Frontal cortex (tissue), 4 donors: ENCODE measurements at places on chromosomes 3 and 15. TPM values are rescaled to one million over a fixed set of nuclear protein-coding genes. Genes with fewer than 3 reads are reported as not detected.

GRCh38 chr15:64622410-64623260 lies 152.8 kb downstream of the RBPMS2 start:
- no peak for DNase-seq

Gene ISG20
- total RNA-seq, result not detected

Gene C3orf22
- not detected for total RNA-seq

DNA sequence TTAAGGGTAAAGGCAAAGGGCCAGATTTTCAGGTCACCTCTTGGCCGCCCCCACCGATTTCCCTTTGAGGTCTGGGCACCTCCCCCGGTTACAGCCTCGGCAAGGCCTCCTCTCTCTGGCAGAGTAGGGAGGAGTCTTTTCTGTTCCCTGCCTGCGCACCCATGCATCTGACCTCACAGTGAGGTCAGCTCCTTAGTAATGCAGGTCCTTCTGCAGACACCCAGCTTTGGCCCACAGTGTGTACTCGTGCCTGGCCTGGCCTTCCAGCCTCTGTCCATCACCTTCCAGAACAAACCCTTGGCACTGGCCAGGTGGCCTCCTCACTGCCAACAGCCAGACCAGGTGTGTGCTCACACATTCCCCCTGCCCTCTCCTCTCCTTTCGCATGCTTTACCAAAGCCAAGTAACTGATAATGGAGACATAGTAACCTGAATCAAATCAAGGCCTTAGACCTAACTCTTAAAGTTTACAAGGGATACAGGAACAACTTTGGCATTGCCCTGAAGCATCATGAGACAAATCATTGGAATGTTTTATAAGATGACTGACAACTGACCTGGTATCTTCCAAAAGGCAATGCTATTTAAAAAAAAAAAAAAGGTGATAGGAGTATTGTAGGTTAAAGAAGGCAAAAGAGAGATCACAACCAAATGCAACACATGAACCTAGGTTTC lies 61.3 kb downstream of the CORO2B start:
- no peak for DNase-seq

DNA sequence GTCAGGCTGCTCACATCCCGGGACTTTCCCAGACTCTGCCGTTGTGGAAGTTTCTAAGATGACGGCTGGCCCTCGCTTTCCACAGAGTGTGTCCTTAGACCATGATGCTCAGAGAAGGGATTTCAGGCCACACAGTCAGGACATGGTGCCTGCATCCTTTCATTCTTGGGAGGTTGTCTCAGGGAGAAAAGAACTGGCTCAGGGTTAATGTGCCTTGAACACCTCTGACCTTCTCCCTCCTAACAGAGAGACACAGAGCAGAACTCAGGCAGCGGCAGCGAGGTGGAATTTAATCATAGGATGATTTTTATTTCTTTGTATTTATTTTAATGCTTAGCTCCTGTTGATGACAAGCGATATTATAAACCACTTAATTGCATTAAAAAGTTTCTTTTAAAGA lies 96.9 kb upstream of the ATP2B2 start:
- no peak for DNase-seq

- DNase-seq, result no peak
Observed at GRCh38 chr3:160105907-160106584, 117.4 kb downstream of the IL12A start.

GRCh38 chr3:190076601-190077394 lies 43.9 kb downstream of the P3H2 start:
- no peak for DNase-seq

Gene VGLL3
- total RNA-seq, result 1.2 TPM

DNA sequence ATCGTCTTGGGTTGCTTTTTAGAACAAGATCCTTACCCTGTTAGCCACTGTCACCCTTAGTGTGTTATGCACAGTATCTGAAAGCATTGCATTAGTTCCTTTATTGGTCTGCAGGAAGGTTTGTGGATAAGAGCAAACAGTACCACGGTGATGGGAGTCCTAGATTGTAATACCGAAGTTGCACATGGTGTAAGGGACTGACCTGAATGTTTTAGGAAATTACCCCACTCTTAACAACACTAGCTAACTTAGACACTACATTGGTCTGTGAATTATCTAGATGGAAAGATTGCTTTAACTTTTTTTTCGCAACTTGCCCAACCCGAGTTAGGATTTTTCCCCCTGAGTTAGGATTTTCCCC lies 1.3 kb downstream of the STT3B start:
- DNase-seq, result no peak

- DNase-seq, result no peak
Observed at GRCh38 chr3:86954747-86955146, 36.2 kb downstream of the VGLL3 start.

Gene LSAMP
- total RNA-seq, result 59.9 TPM

GRCh38 chr3:119911748-119912147 lies 129.8 kb downstream of the NR1I2 start:
- DNase-seq, result no peak

Gene TTLL13
- under 0.01 TPM for total RNA-seq

- DNase-seq, result peak; percentile 88
Observed at GRCh38 chr15:22980189-22981050, at the start of gene CYFIP1. Gene CYFIP1 (minus strand): TSS chr15:22980368. CDS start chr15:22947285, 33,083 bp downstream.

- no peak for DNase-seq
Observed at GRCh38 chr15:59657635-59658125, 365 bp upstream of the GTF2A2 start.

Gene PGBD4
- total RNA-seq, result 4.5 TPM

Gene CHRNA7
- 4.5 TPM for total RNA-seq

GRCh38 chr15:67838789-67839332 lies 984 bp downstream of the RNU6-1 start:
- DNase-seq, result no peak

DNA sequence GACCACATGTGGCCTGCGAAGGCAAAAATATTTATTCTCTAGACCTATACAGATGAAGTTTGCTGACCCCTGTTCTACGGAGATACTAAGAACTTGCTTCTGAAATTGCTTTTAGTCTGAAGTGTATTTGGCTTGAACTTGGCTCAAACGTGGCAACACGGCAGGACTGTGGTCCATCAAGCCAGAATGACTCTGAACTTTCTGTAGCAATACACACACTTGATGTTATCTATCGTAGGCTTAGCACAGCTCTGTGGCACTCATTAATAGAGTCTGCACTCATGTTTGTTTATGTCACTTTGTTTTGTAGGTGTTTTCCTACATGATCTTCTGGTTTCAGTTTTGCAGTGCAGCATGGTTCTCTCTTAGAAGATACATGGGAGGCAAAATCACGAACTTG lies 298.1 kb downstream of the ADAMTS17 start:
- DNase-seq, result no peak

DNA sequence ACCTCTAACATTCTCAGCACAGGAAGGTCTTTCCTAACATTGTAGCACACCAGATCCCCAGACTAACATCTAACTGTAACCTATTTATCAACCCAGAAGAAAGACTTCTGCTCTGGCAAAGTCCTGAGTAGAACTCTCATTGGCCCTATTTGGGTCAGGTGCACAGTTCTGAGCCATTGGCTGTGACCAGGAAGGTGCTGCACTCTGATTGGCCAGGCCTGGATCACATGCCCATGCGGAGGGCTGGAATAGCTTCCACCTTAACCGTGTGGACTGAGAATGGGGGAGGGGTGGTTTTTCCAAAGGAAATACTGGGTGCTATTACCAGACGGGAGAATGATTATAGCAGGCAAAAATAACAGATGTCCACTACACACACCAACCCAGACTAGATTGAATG lies 11.5 kb downstream of the FEZF2 start:
- no peak for DNase-seq

GRCh38 chr3:157532529-157533297 lies 29.5 kb upstream of the VEPH1 start:
- no peak for DNase-seq

GRCh38 chr3:109045271-109046040 lies 72.5 kb downstream of the MORC1 start:
- DNase-seq, result no peak

Gene PARP15
- total RNA-seq, result not detected

- no peak for DNase-seq
Observed at GRCh38 chr15:39447346-39447745, 133.5 kb upstream of the THBS1 start.

- no peak for DNase-seq
Observed at GRCh38 chr3:97121386-97121785, 307.0 kb downstream of the EPHA6 start.

Gene SLC28A2
- total RNA-seq, result not detected

DNA sequence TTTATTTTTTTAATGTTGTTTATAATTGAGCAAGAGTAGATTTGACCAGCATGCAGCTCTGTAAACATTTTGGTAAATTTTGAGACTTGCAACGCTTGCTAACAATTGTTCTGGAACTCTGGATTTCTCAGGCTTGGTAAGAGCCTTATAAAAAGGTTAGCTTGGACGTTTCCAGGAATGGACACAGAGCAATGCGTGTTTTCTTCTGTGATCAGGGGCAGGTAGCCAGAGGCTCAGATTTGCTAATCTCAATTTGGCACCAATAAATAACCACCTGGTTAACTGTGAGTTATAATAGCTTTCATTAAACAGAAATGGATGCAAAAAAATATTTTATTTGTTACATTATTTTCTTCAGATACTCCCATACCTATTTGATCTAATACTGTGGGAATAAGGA lies 39.8 kb downstream of the CADM2 start:
- no peak for DNase-seq

DNA sequence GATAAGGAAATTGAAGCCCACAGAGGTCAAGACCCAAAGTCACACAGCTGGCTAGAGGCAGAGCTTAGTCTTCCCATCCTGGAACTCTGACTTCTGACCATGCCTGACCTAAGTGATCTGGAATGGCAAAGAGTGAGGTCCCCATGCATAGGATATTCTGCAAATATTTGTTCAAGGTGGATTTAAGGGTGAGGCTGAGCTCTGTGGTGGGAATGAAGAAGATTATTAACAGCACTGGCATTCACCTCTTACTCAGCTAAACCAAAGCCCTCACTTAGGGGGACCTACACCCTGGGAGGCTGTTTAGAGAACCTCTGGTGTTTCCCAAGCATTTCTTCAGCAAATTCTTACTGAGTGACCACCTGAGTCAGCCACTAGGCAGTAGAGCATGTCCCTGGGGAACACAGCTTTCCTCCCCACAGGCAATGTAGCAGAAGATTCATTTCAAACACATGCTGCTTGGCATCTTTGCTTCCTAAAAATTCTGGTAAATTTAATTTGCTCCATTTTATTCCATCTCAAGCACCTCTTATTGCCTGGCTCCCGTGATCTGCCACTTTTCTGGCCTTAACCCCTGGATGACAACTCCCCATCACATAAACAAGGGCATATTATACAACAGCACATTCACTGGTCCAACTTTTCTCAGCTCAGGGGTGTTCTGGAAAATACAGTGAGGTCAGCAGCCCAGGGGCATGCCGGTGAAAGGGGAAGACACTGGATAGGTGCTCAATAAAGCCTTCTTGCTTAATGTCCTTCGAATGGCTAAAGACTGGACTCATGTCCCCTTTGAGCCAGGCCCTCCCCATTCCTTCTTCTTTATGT lies 176.0 kb downstream of the ABHD5 start:
- DNase-seq, result no peak

DNA sequence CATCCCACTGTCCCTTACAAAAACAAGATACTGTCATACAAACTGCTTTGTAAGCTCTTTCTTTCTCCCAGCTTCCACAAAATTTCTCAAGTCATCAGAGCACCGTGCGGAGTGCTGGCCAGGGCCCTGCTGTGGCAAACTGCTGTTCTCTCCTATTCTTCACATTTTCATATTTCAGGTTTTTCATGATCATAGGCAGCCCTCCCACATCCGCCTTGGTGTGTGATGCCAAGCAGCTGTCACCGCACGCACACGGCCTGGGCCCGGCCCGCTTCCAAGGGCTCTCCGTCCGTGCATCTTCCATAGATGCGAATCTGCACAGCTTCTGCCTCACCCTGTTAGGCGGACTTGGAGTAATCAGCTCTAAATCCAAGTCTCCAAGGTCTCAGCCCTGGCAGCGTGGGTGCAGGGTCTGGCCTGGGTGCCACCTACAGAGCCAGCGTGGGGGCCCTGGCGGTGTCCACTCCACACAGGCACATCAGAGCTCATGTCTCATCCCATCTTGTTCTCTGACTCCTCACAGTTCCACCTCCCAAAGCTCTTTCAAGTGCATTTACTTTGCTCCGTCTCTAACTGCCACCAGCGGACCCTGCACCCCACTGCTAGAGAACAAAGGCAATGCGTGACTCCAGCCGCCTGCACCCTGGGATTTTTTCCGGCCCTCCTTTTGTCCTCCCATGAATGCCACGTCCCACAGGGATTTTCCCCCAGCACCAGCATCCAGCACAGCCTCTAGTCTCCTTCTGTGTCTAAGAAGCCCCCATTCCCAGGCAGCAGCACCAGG lies 27.2 kb downstream of the CYFIP1 start:
- no peak for DNase-seq

GRCh38 chr3:133992381-133992780 lies 37.3 kb downstream of the SLCO2A1 start:
- DNase-seq, result no peak

GRCh38 chr3:105157067-105157765 lies 209.5 kb upstream of the ALCAM start:
- DNase-seq, result no peak

Gene IQCH
- 2.9 TPM for total RNA-seq

- DNase-seq, result no peak
Observed at GRCh38 chr15:77183066-77183465, 112.2 kb upstream of the TSPAN3 start.

GRCh38 chr3:82354228-82354627 lies 592.8 kb upstream of the GBE1 start:
- DNase-seq, result no peak

DNA sequence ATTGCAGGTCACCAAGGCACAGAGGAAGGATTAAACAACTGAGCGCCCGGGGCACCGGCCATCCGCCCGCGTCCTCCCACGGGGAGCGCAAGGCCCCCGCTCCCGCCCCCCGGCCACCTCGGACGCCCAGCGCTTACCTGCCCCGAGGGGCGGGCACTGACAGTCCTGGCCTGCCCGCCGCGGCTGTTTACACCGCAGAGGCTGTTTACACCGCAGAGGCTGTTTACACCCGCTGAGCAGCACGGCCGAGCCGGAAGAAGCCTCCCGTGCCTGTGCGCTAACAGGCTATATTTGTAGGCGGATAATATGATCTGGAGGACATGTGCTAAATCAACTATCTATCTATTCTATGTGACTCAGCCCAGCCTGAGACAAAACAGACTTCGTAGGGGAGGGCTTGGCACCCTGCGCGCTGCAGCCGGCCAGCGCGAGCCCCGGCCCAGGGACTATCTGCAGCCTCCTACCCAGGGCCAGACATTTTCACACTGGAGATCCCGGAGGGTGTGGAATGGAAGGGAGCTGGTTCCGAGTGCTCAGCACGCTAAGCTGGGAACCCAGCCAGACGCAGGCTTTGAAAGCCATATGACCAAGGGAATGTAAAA lies at the start of gene LRRC2:
Gene LRRC2, minus strand, starts transcription at position 263 of the 602 bp plus-strand sequence. CDS start 14,711 bp downstream, outside the sequence.
- DNase-seq, result no peak

GRCh38 chr15:55770806-55771205 lies 27.9 kb upstream of the PRTG start:
- DNase-seq, result no peak

DNA sequence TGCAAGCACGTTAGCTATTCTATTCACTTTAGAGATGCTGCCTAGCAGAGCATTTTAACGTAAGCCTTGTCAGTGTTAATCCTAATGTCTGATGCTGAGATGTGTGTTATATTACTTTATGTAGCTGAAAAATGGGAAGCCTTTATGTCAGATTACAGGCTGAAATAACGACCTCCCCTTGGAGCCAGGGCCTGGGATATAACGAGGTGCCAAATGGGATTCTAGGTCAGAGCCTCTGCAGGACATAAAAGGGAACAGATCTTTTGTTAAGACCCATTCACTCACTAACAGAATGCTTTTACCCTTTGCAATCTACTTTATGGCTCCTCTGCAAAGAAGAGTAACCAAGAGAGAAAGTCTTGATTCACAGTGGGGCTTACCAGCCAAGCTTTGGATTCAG lies 815.5 kb upstream of the CFAP20DC start:
- DNase-seq, result no peak

- DNase-seq, result peak; percentile 64
Observed at GRCh38 chr3:54146506-54147239, 24.3 kb downstream of the CACNA2D3 start.

Gene LYZL4
- total RNA-seq, result not detected
